ENCODE measurements at places on chromosomes 4 and X.

GRCh38 chrX:69309074-69309792 is 144.0 kb upstream of the PJA1 start:
- no peak for DNase-seq

- DNase-seq: no peak
Measured at GRCh38 chrX:146887020-146887419, 72.5 kb upstream of the CXorf51A start.

- DNase-seq: no peak
Measured at GRCh38 chr4:78483811-78484210, 67.8 kb upstream of the ANXA3 start.

DNA sequence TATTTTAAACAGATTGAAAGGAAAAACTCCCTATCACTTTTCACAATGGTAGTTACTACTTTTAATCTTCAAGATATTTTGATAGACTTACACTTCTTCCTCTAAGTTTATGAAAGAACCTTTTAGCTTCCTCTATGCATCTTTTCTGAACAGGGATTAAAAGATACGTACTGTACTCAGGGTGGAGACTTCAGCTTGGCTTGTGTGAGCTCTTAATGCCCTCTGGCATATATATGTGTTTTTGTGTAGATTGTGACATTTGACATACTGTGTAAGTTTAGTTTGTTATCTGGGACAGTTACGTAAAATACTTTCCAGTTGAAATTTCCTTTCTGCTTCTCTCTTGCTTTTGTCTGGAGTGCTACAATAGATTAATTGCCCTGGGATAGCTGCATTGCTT is 109.3 kb upstream of the NUDT6 start:
- DNase-seq: no peak

DNA sequence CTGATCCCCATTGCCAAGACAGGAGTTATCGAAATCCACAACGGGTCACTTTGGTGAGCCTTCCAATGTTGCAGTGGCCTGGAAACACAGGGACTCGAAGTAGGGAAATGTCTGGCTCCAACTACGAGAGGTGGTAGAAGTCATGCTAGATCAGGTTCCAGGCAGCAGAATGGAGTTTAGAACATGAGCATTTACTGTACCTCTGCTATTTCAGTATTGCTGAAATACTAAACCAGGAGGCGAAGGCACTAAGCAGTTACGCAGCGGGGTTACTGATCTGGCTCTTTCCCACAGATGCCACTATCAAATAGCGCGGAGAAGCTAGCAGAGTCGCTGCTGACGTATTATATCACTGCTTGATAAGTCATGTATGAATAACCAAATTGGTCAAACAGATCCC is 56.3 kb downstream of the PTCHD1 start:
- DNase-seq: no peak

DNA sequence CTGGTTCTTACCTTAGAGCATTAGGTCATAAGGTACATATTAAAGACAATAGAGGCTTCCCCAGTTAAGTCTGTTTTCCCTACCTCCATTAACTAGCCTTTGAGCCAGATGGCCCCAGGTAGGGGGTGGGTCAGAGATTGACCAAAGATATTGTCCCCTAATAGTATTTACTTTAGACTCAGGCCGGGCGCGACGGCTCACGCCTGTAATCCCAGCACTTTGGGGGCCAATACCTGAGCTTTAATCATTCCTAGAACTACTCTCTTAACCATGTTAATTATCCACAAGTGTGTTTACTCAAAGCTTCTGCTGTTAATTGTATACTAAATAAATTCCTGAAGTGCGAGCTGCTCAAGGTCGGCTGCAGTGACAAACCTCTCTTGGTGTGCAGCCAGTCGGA is 28.0 kb upstream of the AMBN start:
- no peak for DNase-seq

DNA sequence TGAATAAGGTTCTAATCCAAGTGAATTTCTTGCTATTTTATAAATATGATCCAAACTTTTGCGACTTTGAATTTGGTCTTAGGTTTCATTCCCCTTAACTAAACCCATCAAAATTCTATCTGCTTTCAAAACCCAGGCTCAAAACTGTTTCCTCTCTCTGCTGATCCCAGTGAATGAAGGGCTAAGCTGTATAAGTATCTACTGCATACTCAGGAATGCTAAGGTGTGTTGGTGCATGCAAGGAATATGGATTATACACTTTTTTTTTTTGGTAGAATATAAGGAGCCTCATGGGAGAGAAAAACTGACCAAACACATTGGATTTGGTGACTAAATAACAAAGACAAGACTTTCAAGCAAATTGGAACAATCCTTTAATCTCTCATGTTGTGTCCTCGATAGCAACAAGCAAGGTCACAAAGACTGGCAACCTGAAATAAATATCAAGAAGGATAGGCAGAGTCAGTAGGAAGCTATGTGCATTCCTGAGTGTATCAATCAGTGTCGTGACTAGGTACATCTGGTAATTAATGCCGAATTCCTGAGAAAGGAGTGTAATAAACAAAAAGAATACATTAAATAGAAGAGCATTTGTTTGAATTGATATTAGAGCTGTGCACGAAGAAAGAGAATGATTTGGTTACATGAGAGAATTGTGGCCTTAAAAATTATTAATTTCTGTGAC is 74.3 kb upstream of the KCTD8 start:
- no peak for DNase-seq

GRCh38 chrX:150037041-150037440 is 98.8 kb upstream of the EOLA2 start:
- no peak for DNase-seq

- no peak for DNase-seq
Measured at GRCh38 chr4:95450294-95450693, 98.5 kb downstream of the UNC5C start.

DNA sequence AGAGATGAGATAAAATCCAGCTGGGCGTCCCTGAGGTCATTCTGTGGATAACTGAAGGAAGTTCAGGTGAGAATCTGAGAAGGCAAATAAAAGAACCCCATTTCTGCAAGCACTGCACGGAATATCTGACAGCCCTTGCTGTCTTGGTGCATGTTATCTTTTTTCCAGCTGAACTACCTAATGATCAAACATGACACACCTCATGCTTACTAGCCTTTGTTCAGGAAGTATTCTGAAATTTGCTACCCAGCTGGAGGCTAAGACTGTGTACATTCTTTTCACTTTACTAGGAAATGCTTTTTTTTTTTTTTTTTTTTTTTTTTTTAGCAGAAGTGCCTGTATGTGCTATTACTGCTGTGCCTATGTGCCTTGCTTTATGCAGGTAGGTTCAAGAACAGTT is 718.1 kb downstream of the SMARCA1 start:
- no peak for DNase-seq

DNA sequence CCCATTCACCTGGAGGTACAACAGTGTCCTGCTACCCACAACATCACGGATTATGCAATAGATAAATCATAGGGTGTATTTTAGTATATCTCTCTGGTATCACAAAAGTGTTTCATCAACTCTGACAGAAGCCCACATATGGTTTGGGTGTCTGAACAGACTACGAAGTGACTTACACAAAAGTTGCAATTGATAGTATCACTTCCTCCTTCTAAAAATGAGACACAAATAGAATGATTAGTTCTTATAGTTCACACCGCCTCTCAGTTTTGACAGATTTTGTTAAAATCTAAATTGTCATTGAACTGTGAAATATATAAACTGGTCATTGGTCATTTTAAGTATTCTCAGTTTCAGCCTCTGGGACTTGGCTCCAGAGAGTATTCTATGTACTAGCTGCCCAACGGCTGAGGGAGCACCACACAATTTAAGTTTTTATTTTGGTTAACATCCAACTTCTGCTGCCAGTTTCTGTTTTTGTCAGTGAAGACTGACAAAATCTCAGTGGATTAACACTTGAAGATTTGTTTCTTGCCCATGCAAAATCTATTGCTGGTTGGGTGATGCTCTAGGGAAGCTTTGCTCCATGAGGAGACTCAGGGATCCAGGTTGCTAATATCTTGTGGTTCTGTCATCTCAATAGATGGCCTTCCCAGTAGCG is 113.8 kb upstream of the PUDP start:
- no peak for DNase-seq

DNA sequence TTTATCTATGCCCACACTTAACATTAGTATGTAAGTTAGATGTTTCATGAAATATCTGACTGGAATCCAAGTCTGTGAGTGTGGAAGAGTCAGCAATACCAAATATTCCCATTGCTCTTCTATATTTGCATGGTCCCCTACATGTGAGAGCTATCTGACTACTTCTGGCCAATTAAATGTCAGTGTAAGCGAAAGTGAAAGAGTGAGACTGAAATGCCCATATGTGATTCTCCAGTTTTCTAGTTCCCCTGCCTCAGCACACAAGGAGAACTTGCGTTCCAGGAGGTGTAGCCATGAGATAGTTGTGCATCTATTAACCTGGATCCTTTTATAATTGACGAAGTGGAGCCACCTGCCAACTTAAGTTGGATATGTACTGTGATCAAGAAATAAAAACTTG is 50.1 kb upstream of the GLRB start:
- DNase-seq: no peak

DNA sequence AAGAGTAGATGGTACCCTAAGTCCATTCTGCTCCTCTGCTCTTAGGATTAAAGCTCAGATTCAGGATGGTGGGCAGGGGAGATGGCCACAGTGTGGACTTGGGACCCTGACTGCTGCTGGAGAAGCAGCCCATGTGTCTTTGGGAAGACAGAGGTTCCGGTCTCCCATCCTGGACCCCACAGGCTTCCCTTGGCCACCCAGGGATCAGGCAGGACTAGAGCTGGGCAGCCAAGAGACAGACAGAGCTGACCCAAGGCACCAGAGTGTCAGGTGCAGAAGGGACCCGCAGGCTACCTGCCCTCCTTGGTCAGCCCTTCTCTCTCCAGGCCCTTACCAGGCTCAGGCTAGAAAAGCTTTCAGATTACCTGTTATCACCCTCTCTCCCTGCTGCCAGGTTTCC is 25.7 kb upstream of the SHROOM4 start:
- DNase-seq: no peak

DNA sequence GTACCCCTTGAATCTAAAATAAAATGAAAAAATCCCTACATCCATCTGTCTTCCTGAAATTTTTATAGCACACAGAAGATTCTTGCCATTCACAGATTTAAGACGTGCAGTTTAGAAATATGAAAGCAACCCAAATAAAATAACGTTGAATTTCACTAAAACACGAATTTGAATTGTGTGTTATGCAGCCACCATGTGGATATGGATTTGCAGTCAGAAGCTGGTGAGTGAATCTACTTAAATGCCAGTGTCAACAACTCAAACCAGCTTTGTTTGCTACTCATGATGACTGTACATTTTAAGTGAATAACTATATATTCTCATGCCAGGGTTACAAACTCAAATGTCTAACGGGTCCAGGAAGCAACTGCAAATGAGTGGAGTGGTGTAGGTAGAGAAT is 173.0 kb upstream of the HAND2 start:
- no peak for DNase-seq

- no peak for DNase-seq
Measured at GRCh38 chr4:40910706-40911105, 161.0 kb downstream of the NSUN7 start.

DNA sequence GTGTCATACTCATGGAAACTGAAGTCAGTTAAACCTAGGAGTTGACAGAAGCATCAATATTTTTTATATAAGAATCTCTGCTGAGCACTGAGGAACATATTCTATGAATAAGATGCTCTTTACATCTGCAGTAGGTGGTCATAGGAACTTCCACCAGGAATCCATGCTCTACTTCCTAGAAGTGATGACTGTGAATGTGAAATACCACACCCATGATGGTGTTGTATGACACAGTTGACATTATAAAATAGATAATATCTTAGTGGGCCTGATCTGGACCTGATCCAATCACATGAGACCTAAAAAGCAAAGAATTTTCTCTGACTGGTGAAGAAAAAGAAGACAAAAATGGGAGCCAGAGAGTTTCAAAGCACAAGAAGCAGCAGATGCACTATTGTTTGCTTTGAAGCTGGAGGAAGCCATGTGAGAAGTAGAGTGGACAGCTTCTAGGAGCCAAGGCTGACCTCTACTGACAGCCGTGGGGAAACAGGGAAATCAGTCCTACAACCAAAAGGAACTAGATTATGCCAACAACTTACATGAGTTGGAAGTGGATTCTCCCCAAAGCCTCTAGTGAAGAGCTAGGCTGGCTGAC is 68.6 kb upstream of the HS3ST1 start:
- DNase-seq: peak; percentile 6
